ENCODE measurements at places on chromosomes 4 and X.

GRCh38 chr4:160709546-160709945, 1454.3 kb downstream of the FSTL5 start:
- no peak for DNase-seq

DNA sequence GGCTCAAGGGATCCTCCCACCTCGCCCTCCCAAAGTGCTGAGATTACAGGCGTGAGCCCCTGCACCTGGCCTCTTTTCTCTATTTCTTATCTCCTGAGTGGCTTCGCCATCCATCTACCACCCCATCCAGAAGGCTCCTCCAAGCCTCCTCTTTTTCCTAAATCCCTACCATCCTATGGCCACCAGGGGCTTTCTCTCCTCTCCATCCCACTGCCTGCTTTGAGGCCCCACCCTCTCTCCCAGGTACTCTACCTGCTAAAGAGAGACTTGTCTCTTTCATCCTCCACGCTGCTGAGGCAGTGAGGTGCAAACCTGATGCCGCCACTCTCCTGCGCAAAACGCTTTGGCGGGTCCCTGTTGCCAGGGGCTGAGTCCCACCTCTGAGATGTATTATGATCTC, 7.0 kb downstream of the RS1 start:
- no peak for DNase-seq

- no peak for DNase-seq
Observed at GRCh38 chrX:17494216-17494615, 119.2 kb downstream of the NHS start.

DNA sequence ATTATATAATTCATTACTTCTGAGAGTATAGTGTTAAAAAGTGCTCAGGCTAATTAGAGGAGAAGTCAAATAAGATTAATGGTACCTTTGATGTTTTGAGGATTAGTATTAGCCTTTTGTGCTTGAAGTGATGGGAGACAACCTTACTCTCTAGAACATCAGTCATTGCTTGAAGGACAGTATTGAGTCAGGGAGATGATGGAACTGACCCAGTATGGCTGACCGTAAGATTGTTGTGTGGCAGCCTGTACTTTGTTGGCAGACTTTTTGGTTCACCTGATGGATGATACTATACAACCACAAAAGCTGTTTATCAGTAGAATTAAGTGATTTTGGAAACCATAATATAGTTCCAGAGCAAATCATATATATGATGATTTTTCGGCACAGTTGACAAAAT, 9.9 kb downstream of the OGT start:
- DNase-seq: no peak

DNA sequence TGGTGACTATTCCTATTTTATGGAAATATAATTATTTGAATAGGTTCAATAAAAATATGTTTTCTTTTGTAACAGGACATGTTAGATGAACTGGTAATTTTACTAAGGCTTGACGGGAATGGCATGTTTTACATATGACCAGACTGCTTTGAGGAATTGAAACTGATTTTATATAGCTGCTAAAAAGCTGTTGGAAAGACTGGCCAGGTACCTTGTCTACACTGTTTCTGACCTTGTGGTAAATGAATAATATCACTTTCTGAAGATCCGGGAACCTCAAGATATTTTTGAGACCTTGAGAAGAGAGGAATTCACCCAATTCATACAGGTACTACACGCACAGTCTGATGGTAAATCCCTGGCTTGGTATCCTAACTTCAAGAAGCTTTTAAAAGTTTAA, 42.1 kb upstream of the USP46 start:
- no peak for DNase-seq

- DNase-seq: no peak
Observed at GRCh38 chrX:50609796-50610195, 139.2 kb upstream of the DGKK start.

- no peak for DNase-seq
Observed at GRCh38 chr4:128322311-128322710, 34.7 kb upstream of the PGRMC2 start.

DNA sequence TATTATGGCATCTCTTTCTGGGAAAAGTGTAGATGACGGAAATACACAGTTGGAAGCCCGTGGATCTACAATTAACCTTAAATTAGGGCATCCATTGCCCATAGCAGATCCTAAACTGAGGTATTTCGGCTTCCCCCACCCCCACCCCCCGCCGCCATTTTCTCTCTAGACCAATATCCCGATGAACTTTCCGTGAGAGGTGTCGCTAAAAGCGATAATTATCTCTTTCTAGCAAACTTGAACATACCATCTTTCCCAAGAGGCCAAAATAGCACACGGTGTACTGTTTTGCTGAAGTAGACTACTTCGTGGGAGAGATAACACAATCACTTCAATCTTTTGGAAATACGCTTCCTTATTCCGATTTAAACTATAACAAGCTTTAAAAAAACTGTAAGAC, 554 bp downstream of the KLHL15 start:
- DNase-seq: no peak

DNA sequence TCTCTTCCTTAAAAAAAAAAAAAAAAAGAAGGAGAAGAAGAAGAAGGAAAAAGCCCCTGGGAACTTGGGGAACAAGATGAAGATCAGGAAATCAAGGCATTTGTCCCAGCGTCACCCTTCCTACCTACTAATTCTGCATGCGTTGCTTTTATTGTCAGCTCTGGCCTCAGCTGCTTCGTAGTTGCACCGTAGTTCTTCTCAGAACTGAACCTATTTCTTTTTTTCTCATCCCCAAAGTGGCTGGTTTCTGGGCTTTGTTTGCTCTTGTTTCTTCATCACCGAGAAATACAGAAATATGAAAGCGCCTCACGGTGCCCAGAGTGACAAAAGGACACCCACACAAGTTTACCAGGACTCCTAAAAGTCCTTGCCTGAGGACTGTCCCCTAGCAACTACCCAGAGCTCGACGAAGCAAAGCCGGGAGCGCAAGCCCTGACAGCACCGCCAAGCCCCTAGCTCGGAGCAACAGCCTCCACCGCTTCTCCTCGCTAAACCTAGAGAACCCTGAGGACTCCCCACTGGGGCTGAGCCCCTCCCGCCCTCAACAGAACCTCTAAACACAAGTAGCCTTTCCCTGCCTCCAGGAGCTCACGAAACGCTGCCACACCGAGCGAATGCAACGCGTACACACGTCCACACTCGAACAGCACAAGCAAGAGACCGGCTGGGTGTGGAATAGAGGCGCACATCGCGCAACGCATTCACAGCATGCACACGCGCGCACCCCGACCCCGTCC, 710 bp downstream of the PRKG2 start:
- DNase-seq: no peak

DNA sequence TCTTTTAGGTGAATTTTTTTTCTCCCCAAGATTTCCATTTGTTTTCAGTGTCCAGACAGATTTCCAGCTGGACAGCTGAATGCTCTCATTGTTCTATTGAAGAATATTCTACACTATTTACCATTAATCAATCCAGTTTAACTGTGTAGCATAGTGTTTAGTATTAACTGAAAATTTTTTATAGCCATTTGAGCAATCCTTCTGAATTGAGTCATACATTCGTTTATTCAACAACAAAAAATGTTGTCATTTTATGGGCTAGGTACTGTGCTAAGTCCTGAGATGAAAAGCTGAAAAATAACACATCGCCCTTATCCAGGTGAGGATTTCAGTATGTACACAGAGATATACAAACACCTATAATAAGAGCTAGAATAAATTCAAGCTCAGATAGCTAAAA, 223.3 kb downstream of the COL25A1 start:
- DNase-seq: no peak

DNA sequence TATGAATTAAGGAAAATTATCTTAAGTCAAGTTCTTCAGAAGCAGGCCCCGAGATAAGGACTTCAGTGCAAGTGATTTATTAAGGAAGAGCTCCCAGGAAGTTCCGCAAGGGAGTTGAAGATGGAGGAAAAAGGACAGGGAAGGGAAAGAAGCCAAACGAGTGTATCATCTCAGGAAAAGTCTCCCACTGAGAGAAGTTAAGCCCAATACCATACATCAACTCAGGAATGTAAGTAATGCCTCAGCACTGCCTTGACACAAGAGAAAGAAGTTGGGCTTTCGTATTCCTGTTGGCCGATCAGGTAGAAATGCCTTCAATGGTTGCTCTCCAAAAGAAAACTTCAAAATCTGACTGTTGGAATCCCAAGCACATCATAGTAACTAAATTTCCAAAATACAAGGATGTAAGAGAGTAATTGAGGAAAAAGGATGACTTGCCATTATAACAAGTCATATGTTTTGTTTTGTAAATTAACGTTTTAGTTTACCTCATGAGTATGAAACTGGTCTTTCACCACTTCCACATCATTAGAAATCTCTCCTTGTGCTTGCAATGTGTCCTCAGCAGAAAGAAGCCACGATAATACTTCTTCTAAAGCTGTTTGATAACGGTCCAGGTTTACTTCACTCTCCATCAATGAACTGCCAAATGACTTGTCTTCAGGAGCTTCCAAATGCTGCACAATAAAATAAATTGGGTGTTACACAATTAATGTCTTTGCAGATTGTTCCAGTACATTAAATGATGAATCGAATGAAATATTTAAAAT, 566.7 kb downstream of the DMD start:
- DNase-seq: no peak

- no peak for DNase-seq
Observed at GRCh38 chr4:1856943-1857699, 1.2 kb upstream of the LETM1 start.

GRCh38 chr4:175758050-175759024, 53.7 kb downstream of the GPM6A start:
- DNase-seq: no peak

GRCh38 chr4:165592386-165592785, 213.6 kb downstream of the CPE start:
- no peak for DNase-seq

DNA sequence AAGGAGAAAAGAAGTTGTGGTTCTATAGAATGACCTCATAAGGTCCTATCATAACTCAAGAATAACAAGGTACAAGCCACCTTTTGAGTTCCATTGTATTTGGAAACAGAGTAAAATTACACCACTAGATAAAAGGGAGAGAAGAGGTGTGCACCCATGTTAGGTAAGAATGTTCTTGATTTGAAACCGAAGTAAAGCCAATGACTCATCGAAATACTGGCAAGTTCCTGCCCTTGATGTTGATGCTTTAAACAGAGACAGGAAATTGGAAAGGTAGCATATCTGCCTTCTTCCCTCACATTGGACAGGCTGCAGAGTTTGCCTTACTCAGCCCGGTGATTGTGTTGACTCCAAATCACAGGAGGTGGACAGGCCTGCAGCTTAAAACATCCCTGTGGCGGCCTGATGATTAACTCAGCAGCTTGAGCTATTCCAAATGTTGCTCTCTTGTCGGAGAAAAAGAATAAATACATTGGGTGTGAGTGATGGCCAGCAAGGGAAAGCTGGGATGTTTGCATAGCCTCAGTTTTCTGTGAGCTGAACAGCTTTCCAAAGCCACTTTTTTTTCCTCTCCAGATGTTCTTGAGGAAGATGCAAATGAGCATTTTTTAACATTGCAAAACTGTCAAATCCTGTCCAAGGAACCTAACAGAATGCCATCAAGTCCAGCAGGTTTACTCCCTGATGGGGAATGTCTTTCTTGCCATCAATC, 321.1 kb downstream of the NKX6-1 start:
- DNase-seq: no peak

DNA sequence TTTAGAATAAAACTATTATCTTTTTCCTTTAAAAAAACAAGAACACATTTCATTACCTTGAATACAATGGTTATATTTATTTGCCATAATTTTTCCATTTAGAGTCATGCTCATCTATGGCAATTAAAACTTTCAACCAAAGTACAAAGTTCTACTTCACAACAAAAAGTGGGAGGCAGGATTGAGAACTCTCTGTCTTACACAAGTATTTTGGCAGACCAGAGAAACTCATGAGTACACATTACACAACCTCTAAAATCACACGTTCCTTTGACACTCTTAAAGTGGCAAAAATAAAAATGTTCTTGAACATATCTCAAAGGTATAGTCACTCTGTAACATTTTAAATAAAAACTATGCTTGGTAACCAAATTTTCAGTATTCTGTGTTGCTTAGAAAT, 213.4 kb downstream of the IL15 start:
- DNase-seq: no peak

DNA sequence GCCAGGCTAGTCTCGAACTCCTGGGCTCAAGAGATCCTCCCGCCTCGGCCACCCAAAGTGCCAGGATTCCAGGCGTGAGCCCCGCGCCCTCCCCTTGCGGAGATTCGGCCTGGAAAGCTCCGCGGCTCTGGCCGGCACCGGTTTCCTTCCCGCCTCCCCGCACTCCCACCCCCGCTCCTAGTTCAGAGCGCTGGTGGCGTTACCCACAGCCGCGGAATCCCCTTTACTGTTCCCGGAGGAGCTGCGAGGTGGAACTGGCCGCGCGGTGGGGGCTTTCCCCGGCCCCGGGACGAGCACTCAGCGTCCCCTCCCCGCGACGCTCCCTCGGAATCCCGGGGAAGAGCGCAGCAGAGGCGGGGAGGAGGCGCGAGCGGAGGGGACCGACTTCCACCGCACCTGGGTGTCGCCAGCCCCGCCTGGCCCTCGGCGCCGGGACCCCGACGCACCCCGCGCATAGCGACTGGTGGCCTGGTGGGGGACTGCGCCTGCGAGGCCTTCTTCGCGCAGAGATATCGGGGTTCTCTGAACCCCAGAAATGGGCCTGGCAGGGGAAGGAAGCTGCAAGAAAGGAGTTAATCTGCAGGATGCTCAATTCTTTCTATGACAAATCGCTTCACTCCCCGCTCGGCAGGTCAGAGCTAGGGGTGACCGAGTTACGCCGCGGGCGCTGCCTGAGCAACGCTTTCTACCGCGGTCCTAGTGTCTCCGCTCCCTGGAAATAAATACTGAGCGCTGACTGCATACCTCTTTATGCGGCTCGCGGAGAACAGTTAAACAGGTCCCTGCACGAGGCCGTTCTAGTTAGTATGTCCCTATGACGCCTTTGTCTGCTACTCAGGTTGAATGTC, 14.6 kb upstream of the SLC25A4 start:
- no peak for DNase-seq

- DNase-seq: no peak
Observed at GRCh38 chr4:74623041-74623440, 171.3 kb downstream of the BTC start.

DNA sequence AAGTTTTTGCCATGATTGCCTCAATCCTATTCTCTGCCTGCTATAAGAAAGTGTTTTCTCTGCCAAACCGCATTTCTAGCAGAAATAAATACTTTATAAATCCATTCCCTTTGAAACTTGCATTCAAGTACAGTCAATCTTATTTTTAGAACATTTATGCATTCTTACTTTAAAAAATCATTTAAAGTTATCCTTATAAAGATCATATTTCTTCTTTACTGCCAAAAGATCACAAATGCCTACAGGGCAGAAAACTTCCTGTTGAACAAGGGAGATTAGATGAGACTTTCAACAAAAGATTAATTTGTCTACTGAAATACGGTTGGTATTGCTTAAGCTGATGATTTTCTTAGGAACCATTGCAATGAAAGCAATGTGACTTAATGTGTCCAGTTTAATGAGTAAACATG, 207.2 kb upstream of the SLIT2 start:
- DNase-seq: no peak

- DNase-seq: peak; percentile 86
Observed at GRCh38 chrX:68827848-68828624, 785 bp upstream of the EFNB1 start.

GRCh38 chr4:71941001-71941400, 90.8 kb upstream of the NPFFR2 start:
- DNase-seq: no peak

- no peak for DNase-seq
Observed at GRCh38 chr4:12036450-12036849, 607.8 kb upstream of the HS3ST1 start.

GRCh38 chr4:54780149-54780495, 122.4 kb downstream of the KIT start:
- DNase-seq: no peak
